ENCODE measurements at places on chromosomes 13 and 19. TPM values are rescaled to one million over a fixed set of nuclear protein-coding genes. Genes with fewer than 3 reads are reported as not detected.

- DNase-seq: no peak
These were observed 492.4 kb downstream of the SUCLA2 start for GRCh38 chr13:47508527-47509228.

DNA sequence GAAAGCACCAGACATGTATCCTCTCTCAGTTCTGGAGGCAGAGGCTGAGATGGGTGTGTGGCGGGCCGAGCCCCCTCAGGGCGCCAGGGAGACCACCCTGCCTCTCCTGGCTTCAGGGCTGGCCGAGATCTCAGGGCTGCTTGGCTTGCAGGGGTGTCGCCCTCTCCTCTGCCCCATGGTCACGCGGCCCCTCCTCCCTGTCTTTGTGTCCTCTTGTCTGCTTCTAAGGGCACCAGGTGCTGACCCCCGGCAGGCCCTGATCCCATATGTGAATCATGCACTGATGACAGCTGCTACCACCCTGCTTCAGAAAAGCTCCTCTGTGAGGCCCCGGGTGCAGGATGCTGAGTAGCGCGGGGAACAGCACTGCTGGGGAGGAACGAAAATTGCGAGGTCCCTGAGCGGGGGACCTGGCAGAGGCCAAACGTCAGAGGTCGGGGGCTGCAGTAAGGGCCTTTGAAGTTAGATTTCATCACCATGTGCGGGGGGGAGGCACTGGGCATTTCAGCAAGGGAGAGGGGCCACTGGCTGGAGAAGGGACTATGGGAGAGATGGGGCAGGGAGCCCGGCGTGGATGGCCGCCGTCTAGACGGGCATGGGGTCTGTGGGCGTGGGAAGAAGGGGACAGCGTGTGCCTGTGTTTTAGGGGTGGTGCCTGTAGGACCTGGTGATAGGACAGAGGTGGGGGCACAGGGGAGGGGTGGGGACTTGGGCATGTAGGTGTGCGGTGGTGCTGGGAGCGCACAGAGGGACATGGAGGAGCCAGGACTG lies 125.2 kb downstream of the KDM4B start:
- no peak for DNase-seq

- no peak for DNase-seq
These were observed 11.0 kb downstream of the CTU1 start for GRCh38 chr19:51097166-51097738.

DNA sequence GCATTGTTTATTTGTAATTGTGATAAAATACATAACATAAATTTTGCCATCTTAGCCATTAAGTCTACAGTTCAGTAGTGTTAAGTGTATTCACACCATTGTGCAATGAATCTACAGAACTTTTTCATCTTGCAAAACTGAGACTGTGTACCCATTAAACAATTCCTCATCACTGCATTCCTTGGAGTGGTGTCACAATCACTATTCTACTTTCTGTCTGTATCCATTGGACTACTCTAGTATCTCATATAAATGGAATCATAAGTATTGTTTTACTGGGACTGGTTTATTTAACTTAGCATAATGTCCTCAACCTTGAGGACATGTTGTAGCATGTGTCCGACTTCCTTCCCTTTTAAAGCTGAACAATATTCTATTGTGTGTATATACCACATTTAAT lies 36.8 kb downstream of the UFM1 start:
- DNase-seq: no peak

- DNase-seq: no peak
These were observed 26.9 kb upstream of the TMEM160 start for GRCh38 chr19:47075179-47075810.

- no peak for DNase-seq
These were observed 377.0 kb downstream of the ITGBL1 start for GRCh38 chr13:101829484-101829883.

- no peak for DNase-seq
These were observed 10.8 kb downstream of the JOSD2 start for GRCh38 chr19:50500060-50500752.

GRCh38 chr13:112592181-112592580 lies 4.2 kb upstream of the TUBGCP3 start:
- DNase-seq: no peak

- no peak for DNase-seq
These were observed 91.9 kb upstream of the GPR183 start for GRCh38 chr13:99398916-99399622.

- no peak for DNase-seq
These were observed 7.6 kb downstream of the PHLDB3 start for GRCh38 chr19:43496960-43497359.

- no peak for DNase-seq
These were observed 260.5 kb downstream of the RFC3 start for GRCh38 chr13:34078334-34078999.

DNA sequence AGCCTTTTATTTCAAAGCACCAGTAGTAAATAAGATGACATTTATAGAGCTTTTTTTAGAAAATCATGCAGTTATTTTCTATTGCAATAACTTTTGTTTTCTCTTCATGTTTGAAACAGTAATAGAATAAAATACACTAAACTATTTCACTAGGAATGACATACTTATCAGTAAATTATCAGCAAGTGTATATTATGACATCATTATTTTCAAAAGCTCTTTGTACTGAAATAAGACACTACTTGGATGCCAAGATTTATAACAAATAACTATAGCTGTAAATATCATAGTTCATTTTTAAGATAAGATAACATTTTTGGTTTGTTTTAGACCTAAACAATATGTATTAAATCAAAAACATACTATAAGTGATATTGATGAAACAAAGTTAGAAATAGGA lies 56.8 kb downstream of the STOML3 start:
- DNase-seq: no peak

Gene A1BG
- total RNA-seq: 11.8 TPM

Gene RPS28
- total RNA-seq: 365 TPM

Gene LYPD3
- total RNA-seq: not detected

Gene JOSD2
- 23.9 TPM for total RNA-seq

Gene MEIOSIN
- total RNA-seq: not detected

Gene CLEC4M
- total RNA-seq: 0.19 TPM

Gene ZIC5
- not detected for total RNA-seq

Gene CCDC122
- 6.2 TPM for total RNA-seq

Gene FXYD3
- not detected for total RNA-seq

Gene MIER2
- 38.2 TPM for total RNA-seq

Gene KCNJ14
- total RNA-seq: 1.2 TPM

Measured in glomerular endothelial cell (primary cell).